ENCODE measurements at places on chromosomes 6 and 20. TPM values are rescaled to one million over a fixed set of nuclear protein-coding genes. Genes with fewer than 3 reads are reported as not detected.

DNA sequence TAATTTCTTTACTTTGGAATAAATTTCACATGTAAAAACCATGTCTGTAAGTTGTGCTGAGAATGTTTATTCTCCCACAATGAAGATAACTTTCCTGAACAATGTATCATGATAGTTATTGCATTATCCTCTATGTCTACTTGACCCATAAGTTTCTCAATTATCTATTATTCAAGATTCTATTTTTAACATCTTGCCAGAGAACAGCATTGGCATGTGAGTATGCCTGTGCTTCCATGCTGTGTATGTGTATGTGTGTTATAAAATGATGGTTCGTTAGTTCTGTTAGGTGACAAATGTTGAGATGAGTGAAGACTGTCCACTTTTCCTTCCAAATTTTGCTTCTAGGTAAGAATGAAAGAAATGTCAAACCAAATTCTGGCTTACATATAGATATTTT is 111.9 kb downstream of the EYA4 start:
- no peak for DNase-seq

DNA sequence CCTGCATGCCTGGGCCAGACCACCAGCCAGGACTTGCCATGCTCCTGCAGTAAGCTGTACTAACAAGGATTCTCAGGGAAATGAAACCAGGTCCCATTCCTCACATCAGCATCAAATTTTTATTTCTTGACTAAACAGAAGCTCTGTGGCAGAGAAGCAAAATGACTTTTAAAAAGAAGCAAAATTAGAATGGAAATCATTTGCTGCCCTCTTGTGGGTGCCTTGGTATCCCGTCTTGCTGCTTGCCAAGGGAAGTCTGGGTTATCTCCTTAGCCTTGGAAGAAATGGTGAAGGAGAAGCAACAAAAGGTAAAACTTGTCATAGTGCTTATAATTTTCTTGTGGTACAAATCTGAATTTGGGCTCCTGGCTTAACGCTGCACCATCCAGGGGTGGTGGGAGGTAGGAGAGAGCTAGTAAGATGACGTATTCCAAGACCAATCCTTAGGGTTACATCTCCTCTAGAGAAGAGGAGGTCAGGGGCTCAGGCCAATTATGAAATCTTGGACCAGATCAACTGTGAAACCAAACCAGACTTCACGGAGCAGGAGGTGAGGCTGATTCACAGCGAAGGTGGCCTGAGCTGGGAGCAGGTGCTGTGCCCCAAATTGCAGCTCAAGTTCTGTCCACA is 107.5 kb downstream of the FAXC start:
- DNase-seq: peak; percentile 18

Gene LCA5
- 12.1 TPM for total RNA-seq

DNA sequence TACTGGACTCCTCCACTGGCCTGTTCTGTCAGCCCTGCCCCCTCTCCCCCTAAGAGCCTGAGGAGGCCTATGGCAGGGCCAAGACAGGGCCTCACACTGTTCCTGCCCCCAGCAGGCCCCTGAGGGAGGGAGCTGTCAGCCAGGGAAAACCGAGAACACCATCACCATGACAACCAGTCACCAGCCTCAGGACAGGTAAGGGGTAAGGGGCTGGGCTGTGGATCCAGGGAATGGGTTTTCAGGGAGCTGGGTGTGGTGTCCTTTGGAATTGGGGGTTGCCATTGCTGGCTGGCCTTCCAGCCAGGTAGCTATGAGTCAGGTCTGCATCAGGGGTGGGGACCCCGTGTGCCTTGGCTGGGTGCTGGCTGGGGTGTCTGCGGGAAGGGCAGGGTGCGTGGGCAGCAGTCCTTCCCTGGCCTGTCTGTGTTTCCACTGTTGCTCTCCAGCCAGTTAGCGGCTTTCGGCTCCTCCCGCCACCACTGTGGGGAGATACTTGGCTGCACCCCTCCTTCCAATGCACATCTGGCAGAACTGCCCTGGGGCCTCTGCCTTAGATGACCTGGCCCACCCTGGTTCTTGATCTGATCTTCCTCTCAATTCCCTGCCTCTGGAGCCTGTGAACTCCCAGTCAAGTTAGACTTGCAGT is 3.9 kb downstream of the SLC29A1 start:
- DNase-seq: no peak

DNA sequence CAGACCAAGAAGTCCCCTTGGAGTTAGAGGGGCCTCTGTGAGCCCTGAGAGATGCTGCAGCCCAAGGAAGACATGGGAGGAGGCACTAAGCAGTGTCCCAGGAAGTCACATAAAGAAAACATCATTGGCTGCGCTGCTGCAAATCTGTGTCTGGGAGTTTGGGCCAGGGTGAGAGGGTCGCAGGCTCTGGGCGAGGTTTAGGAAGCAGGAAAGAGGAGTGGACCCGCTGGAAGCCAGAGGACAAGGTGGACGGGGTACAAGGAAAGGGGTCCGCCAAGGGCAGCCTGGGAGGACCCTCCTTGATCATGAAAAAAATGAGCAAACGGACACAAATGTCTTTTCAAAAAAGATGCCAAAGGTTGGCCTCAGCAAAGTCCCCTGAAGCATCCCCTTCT is 15.5 kb upstream of the SERPINB1 start:
- no peak for DNase-seq

DNA sequence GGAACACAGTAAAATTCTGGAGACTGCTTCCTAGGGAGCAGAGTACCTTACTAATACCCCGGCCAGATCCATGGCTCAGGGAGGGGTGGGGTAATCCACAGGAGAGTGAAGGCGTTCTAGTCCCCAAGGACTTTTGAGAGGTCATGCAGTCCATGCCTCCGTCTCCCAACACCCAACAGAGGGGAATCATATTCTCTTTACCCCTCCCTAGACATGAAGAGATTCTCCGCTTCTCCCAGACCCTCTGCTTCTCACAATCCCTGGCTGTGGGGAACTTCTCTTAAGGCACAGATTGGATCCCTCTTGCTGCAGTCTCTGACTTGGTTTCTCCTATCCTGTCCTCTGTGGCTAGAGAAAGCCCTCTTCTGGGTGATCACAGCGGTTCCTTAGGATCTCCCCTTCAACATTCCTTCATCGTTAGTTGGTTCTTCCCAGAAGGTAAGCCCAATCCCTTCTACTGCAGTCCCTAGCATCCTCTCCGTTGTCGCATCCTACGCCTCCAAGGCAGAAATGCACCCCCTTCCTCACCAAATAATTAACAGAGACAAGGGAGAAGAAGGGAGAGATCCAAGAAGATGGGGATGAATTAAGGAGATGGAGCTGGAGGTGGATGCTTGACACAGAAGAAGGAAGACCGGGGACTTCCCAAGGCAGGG is 562 bp downstream of the GGT7 start:
- DNase-seq: no peak

DNA sequence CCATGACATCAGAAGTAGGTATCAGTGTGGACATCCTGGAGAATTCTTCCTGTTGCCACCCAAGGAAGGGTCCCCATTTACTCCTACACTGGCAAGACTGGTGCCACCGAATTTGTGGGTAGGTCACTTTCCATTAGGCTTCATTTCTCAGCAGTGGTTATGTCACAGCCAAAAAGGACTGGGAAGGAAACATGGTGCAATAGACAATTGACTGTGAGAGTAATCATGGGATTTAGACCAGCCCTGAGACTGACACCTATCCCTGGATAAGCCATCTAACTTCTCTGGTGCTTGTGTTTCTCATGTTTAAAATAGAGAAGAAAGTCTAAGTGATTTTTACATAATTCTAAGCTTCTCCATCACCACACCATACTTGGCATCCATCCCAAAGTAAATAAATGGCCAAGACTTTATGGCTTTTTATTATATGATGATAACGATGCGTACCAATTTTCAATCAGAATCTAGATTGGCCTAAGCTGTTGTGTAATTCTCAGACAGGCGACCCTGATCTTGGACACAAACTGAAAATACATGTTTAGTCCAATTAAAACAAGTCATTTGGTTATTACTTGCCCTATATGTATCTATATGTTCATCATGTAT is 10.2 kb downstream of the SMPDL3A start:
- DNase-seq: no peak

Gene DEFB124
- not detected for total RNA-seq

GRCh38 chr6:3733321-3733925 is 18.1 kb downstream of the PXDC1 start:
- DNase-seq: no peak

Gene VSX1
- total RNA-seq: not detected

Gene PGK2
- total RNA-seq: not detected

DNA sequence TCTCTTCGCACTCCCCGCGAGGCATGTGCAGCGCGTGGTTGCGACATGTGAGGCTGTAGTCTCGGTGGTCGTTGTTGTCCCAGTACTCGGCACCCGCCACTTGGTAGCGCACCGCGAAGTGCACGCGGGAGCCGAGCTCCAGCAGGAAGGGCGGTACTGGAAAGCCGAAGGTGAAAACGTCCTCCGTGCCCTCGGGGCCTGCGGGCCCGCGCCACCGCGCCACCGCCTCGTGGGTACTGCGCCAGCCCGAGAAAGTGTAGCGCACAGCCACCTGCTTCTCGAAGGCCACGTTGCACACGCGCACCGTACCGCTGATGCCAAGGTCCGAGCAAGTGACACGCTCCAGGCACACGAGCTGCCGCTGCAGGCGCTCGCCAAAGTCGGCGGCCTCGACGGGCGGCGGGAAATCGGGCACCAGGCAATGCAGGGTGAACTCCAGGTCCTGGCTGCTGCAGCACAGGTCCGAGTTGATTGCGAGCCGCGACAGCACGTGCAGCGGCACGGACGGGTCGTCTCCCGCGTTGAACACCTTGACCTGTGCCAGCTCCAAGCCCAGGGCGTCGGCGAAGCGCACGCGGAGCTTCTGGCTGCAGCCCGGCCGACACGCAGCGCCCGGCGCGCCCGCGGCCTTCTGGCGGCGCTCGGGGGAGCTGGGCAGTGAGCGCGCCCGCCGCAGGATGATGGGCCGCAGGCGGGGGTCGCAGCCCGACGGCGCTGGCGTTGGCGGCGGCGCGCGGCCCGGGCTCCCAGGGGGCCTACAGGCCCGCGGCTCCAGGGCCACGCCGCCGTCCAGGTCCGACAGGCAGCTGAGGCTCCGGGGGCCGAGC is 840 bp downstream of the PPP1R3D start:
- peak; percentile 9 for DNase-seq

DNA sequence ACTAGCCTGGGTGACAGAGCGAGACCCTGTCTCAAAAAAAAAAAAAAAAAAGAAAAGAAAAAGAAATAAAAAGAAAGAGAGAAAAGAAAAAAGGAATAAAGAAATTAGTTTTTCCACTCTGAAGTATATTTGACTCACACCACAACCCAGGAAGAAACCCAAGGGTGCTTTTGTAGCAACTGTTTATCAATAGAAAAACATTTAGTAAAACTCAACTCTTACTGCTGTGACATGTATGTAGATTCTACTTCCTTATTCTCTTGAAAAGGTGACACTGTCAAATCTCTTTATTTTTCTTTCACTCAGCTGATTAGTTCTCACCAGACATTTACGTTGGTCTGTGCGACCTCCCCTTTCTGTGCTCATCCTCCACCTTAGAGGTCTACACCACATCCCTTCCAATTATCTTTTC is 99.9 kb upstream of the SHLD1 start:
- DNase-seq: no peak

GRCh38 chr6:116695401-116695800 is 14.4 kb downstream of the KPNA5 start:
- DNase-seq: no peak

Gene TMEM244
- total RNA-seq: not detected

Gene KCNK16
- total RNA-seq: not detected

Gene TREML2
- not detected for total RNA-seq

Gene FAM217A
- total RNA-seq: not detected

GRCh38 chr6:24699521-24700359 is 19.2 kb downstream of the C6orf62 start:
- peak; percentile 28 for DNase-seq

Gene ETV7
- total RNA-seq: 0.09 TPM

Gene PPDPF
- total RNA-seq: 35.3 TPM

DNA sequence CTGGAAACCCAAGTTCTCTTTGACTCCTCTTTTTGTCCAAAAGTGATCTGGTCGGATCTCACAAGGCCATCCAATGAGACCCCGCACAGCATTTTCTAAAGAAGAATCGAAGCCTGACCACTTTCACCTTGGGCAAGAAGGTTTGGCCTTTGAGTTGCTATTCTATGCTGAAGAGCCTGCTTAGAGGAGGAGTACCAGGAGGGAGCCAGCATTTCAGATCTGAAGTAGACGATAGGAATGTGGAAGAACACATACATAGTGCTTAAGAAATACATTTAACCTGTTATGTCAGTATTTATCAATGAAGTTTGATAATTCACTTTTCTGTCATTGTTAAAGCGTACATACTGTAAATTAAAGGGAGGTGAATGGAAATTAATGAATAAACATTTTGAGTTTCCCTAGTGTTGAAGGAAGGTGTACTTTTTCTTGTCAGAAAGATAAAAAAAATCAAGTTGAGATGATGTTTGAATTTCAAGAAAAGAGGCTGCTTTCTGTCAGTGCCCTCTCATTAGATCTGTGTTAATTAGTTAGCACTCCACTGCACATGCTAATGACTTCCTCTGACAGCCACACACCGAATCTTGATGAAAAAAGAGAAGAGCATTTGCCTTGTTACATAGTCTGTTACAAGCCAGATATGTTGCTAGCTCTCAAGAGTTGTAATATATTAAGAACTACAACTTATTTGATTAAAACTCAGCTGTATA is 10.9 kb upstream of the TDRD6 start:
- no peak for DNase-seq

- DNase-seq: no peak
Measured at GRCh38 chr20:56805313-56805712, 176.2 kb downstream of the TFAP2C start.

DNA sequence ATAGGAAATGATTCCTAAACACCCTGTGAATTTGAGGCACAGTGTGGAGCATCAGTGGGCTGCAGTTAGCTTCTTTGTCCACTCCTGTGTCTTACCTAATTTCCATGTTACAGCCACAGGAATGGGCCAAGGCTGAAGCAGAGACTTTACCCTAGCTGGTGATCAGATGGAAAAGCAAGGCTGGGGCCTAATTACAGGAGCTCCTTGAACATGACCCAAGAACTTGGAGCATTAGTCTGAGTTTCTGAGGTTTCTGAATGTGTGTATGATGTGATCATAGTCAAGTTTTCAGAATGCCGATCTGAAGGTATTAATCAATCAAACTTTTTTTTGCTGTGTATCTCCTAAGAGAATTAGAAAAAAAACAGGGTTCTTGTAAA is 18.0 kb downstream of the HECA start:
- DNase-seq: peak; percentile 31

Gene GSTA4
- total RNA-seq: 46.3 TPM

- DNase-seq: no peak
Measured at GRCh38 chr20:17281478-17281877, 54.6 kb downstream of the PCSK2 start.
